A549 treated with AZD2906 at 1 μM for 4 hours (cell line): ENCODE measurements at places on chromosomes 6 and 20. TPM values are rescaled to one million over a fixed set of nuclear protein-coding genes. Genes with fewer than 3 reads are reported as not detected.

The YWHAB gene
- total RNA-seq: 183 to 210 TPM (median 187 TPM) in 5 replicates

The EEF1E1 gene
- 51.9 to 76.9 TPM (median 59.1 TPM) in 5 replicates for total RNA-seq

The GLO1 gene
- total RNA-seq: 86.9 to 93.7 TPM (median 90.3 TPM) in 5 replicates

The SIRPB2 gene
- total RNA-seq: not detected in 5 replicates

The ALDH8A1 gene
- 0.08 to 0.17 TPM (median 0.13 TPM) in 5 replicates for total RNA-seq

The SLC2A10 gene
- total RNA-seq: not detected in 5 replicates

The TMEM74B gene
- 2.3 to 4.2 TPM (median 3.9 TPM) in 5 replicates for total RNA-seq

The DCDC2 gene
- total RNA-seq: 1.9 to 3.8 TPM (median 2.1 TPM) in 5 replicates

The BMP2 gene
- total RNA-seq: 0.24 to 0.31 TPM (median 0.25 TPM) in 5 replicates

The ZC2HC1B gene
- total RNA-seq: not detected in 5 replicates

The TMEM242 gene
- total RNA-seq: 6.1 to 7.6 TPM (median 6.3 TPM) in 5 replicates

The PLA2G7 gene
- 0.03 to 0.07 TPM in 2 of 5 replicates, not detected in the others for total RNA-seq

The GPLD1 gene
- 0.81 to 1.2 TPM (median 1.0 TPM) in 5 replicates for total RNA-seq

The CBLN4 gene
- total RNA-seq: not detected in 5 replicates

The BACH2 gene
- 0.51 to 1.2 TPM (median 1.1 TPM) in 5 replicates for total RNA-seq

The SLC12A5 gene
- total RNA-seq: 10.9 to 19.3 TPM (median 13.7 TPM) in 5 replicates

The VNN1 gene
- 0.02 to 0.08 TPM (median 0.07 TPM) in 5 replicates for total RNA-seq

The ZNF311 gene
- total RNA-seq: 0.08 to 0.24 TPM (median 0.12 TPM) in 5 replicates
